H9 (cell line): ENCODE measurements at places on chromosomes 4 and X. TPM values are rescaled to one million over a fixed set of nuclear protein-coding genes. Genes with fewer than 3 reads are reported as not detected.

DNA sequence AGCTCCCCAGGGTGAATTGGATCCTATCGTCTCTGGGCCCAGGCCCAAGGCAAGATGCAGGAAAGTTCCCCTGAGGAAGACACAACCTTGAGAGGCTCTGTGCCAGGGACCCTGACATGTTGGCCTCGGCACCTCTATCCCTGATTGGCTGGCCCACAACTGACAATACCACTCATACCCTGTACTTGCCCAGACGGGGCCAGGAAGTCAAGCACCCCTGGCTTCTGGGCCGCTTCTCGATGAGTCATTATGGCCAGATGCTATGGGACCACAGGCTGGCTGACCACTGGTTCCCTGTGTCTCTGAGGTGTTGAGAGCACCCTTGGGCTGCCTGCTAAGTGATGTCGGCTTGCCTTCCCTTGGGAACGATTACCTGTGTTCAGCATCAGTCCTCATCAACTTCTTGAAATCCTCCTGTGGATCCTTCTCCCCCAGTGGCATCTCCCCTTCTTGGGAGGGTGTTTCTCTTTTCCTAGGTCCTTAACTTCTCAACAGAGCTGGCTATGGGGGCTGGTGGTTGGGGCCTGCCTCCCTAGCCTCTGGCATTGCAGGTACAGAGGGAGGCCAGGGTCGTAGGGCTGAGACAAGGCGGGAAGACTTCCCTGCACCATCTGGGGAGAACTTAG is 54.5 kb upstream of the MAMLD1 start:
- H3K27ac ChIP-seq = no peak overlapping the region
- H3K36me3 ChIP-seq = no peaks in the 10 kb centered on the region; the same call in 1 of the 3 replicates
- H3K4me3 ChIP-seq = no peak overlapping the region
- H3K27me3 ChIP-seq = no peaks in the 10 kb centered on the region
- H3K4me1 ChIP-seq = no peaks in the 10 kb centered on the region
- no peak for DNase-seq

Gene BEX1
- total RNA-seq = 48.1 and 51.7 TPM in 2 replicates

DNA sequence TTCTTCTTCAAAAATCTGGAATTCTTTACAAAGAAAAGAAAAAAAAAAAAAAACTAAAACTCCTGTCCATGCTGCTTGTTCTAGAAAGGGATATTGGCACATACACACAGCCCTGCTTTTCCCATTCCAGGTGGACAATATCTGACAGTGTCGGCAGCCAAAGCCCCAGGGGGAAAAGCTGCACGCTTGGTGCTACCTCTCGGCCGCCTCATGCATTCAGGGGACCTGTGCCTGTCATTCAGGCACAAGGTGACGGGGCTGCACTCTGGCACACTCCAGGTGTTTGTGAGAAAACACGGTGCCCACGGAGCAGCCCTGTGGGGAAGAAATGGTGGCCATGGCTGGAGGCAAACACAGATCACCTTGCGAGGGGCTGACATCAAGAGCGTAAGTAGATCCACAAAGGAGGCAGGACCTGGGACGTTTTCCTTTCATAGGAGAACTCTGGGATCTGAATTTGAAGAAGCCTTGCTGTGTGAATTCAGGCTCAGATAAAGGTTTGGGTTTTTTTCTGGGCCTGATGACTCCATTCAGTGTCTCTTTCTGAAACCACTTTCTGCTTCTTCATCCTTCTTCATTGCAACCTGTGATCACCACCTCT is 71.9 kb downstream of the NPNT start:
- H3K27me3 ChIP-seq = no peaks in the 10 kb centered on the region
- no peak overlapping the region for H3K4me3 ChIP-seq
- peaks cover 2% of the 10 kb centered on the region; the same call in 1 of the 2 replicates for H3K4me1 ChIP-seq
- no peak for DNase-seq
- no peaks in the 10 kb centered on the region for H3K36me3 ChIP-seq

Gene UGT8
- 13.6 and 15.7 TPM in 2 replicates for total RNA-seq

- no peak overlapping the region for H3K4me3 ChIP-seq
- H3K27me3 ChIP-seq = no peaks in the 10 kb centered on the region
- DNase-seq = no peak
- H3K36me3 ChIP-seq = no peaks in the 10 kb centered on the region
- H3K4me1 ChIP-seq = no peaks in the 10 kb centered on the region
These were observed 475.3 kb downstream of the EPHA5 start for GRCh38 chr4:65195002-65195401.
